ENCODE measurements at places on chromosomes 13 and 19.

DNA sequence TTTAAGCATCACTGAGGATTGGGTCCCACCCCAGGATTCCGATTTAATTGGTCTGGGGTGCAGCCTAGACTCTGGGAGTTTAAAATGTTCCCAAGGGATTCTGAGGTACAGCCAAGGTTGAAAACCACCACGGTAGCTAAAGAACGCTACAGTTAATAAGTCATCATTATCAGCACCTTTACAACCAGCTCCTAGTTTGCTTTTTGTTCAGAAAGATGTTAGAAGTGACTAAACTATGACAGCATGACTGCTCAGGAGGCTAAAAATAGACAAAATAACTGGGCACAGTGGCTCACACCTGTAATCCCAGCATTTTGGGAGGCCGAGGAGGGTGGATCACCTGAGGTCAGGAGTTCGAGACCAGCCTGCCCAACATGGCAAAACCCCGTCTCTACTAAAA is 11.7 kb upstream of the EPSTI1 start:
- no peaks in the 10 kb centered on the region for H3K4me1 ChIP-seq
- H3K27ac ChIP-seq, result no peak overlapping the region
- no peak overlapping the region for H3K4me3 ChIP-seq
- no peaks in the 10 kb centered on the region for H3K36me3 ChIP-seq
- no peaks in the 10 kb centered on the region for H3K27me3 ChIP-seq
- DNase-seq, result no peak

GRCh38 chr13:50969691-50970090 is 60.1 kb downstream of the RNASEH2B start:
- peaks cover 13% of the 10 kb centered on the region for H3K36me3 ChIP-seq
- no peaks in the 10 kb centered on the region for H3K27me3 ChIP-seq
- H3K27ac ChIP-seq, result no peak overlapping the region

- H3K27me3 ChIP-seq, result no peaks in the 10 kb centered on the region
- no peak for DNase-seq
- no peak overlapping the region for H3K4me3 ChIP-seq
- no peaks in the 10 kb centered on the region for H3K4me1 ChIP-seq
These were observed 374.4 kb downstream of the DLEU7 start for GRCh38 chr13:50468849-50469669.

DNA sequence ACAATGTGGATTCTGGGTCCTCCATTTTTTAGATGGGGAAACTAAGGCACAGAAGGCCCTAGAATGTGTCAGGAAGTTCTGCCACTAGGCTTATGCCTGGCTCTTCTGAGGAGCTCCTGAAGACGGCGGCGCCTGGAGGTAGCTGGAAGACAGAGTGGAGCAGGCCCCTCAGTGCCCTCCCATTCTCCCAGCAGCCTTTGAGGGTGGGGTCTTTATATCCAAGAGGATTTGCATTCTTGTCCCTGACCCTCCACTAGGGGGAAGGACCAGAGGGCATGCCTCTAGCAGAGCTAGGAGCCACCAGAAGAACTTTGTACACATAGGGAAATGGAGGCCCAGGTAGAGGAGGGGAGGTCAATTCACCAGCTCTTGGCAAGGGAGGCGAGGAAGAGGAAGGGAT is 9.4 kb downstream of the CELF5 start:
- H3K27me3 ChIP-seq, result peaks cover 22% of the 10 kb centered on the region
- DNase-seq, result no peak
- no peak overlapping the region for H3K27ac ChIP-seq
- no peak overlapping the region for H3K4me3 ChIP-seq

- peaks cover 60% of the 10 kb centered on the region for H3K36me3 ChIP-seq
- H3K4me1 ChIP-seq, result peaks cover 5% of the 10 kb centered on the region
- no peaks in the 10 kb centered on the region for H3K27me3 ChIP-seq
- no peak for DNase-seq
- H3K27ac ChIP-seq, result peak overlapping the region; percentile 86
These were observed 36.6 kb downstream of the MYH14 start for GRCh38 chr19:50239921-50240590.

GRCh38 chr13:51341791-51342190 is 2.3 kb downstream of the SERPINE3 start:
- no peak for DNase-seq
- no peak overlapping the region for H3K27ac ChIP-seq
- no peaks in the 10 kb centered on the region for H3K27me3 ChIP-seq
- H3K4me1 ChIP-seq, result no peaks in the 10 kb centered on the region
- no peaks in the 10 kb centered on the region for H3K36me3 ChIP-seq

DNA sequence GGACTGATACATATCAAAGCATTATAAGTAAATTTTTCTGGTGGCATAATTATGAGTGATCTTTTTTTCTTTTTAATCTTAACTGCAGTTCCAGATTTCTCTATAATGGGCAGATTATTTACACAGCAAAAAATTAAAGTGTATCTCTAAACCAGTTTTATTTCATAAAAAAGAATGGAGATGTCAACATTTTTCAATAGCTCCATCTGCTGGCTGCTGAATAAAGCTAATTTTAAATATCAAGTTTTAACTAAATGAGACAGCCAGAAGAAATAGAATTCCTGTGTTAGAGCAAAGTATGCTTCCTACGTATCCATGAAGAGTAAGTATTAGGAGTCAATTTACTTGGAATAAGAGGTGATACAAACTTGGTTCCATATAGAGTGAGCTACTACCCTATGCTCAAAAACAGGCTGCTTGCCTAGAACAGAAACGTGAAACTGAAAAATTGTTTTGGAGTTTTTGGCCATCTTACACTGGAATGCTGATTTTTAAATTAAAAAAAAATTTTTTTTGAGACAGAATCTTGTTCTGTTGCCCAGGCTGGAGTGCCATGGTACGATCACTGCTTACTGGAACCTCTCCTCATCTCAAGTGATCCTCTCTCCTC is 5.0 kb upstream of the PDS5B start:
- no peaks in the 10 kb centered on the region for H3K4me1 ChIP-seq
- no peaks in the 10 kb centered on the region for H3K36me3 ChIP-seq
- no peak overlapping the region for H3K4me3 ChIP-seq
- no peaks in the 10 kb centered on the region for H3K27me3 ChIP-seq
- no peak overlapping the region for H3K27ac ChIP-seq

DNA sequence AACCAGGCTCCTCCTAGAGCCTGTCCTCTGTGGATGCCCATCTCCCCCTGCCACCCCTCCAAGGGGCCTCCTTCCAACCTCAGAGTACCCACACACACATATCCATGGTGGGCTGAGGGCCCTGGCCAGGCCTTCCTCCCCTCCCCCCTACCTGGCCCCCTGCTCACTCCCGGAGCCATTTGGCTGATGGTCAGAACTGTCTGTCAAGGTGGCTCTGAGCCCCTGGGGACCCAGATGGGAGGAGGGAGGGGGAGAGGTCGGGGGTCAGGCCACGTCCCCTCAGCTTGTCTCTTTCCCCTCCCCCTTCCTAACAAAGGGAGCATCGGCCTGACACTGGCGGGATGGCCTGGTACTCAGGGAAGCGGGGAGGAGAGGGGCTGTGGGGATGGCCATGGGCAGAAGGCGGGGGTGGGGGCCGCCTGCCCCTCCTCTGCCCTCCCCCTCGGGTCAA is 18.7 kb upstream of the POU2F2 start:
- no peak overlapping the region for H3K27ac ChIP-seq
- no peak for DNase-seq
- H3K4me3 ChIP-seq, result no peak overlapping the region
- peaks cover 2% of the 10 kb centered on the region for H3K4me1 ChIP-seq
- no peaks in the 10 kb centered on the region for H3K36me3 ChIP-seq

DNA sequence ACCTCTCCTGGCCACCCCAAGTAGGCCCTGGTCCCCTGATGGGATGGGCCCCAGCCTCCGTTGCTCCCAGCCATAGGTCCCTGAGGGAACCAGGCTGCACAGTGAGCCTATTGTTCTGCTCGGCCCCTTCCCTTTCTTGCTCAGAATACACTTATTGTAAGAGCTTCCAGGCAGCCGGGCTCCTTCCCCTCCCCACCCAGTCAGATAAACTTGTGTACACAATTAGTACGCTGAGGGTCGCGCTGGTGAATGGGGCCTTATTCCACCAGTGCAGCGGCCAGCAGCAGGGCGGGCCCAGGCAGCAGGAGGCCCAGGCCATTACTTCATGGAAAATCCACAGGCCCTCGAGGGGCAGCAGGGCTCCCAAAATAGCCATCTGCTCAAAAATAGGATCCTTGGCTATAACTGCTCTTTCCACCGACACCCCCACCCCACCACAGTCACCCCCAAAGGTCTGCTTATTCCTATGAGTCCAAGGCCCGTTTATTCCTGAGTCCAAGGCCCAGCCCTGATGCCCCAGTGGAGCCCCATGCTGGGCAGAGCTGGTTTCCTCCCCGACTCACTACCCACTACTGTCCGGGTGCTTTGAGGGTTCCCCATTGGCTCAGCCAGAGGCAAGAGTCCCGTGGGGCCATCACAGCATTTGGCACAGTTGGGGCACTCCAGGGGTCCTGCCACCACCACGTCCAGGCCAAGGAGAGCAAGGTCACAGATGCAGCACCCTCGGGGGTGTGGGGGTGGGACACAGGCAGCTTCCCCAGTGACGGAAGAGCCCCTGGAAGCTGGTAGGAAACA is 22.1 kb downstream of the CAPN12 start:
- no peaks in the 10 kb centered on the region for H3K27me3 ChIP-seq
- peaks cover 100% of the 10 kb centered on the region for H3K36me3 ChIP-seq
- H3K4me1 ChIP-seq, result peaks cover 54% of the 10 kb centered on the region
- peak overlapping the region; percentile 63 for H3K27ac ChIP-seq
- DNase-seq, result peak; percentile 75

- H3K27me3 ChIP-seq, result peaks cover 23% of the 10 kb centered on the region
- no peak overlapping the region for H3K4me3 ChIP-seq
- H3K36me3 ChIP-seq, result no peaks in the 10 kb centered on the region
- DNase-seq, result peak; percentile 33
These were observed 485.3 kb downstream of the UQCRFS1 start for GRCh38 chr19:28727480-28728159.

DNA sequence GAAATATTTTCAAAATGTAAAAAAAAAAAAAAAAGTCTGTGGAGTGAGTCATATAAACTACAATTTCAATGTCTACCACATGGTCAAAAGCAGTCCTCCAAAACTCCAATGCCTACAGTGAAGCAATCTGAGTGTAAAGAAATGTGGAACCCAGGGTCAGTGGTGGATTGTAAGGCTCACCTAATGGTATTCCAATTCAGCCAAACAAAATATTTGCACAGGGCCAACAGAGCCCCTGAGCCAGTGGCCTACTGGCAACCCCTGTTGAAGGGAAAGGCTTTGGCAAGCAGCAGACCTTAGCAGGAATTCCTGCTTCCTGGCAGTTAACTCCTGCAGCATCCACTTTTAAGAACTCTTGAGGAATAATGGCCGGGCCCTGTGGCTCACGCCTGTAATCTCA is 3.4 kb downstream of the DNMT1 start:
- peaks cover 9% of the 10 kb centered on the region for H3K36me3 ChIP-seq
- no peak overlapping the region for H3K4me3 ChIP-seq
- H3K27ac ChIP-seq, result no peak overlapping the region
- H3K4me1 ChIP-seq, result peaks cover 9% of the 10 kb centered on the region

- DNase-seq, result no peak
- no peak overlapping the region for H3K4me3 ChIP-seq
- H3K4me1 ChIP-seq, result no peaks in the 10 kb centered on the region
- H3K27me3 ChIP-seq, result no peaks in the 10 kb centered on the region
- H3K36me3 ChIP-seq, result no peaks in the 10 kb centered on the region
These were observed 51.7 kb upstream of the RFXAP start for GRCh38 chr13:36767276-36767675.

GRCh38 chr13:36665630-36666029 is 8.2 kb upstream of the SERTM1 start:
- no peaks in the 10 kb centered on the region for H3K36me3 ChIP-seq
- H3K4me3 ChIP-seq, result no peak overlapping the region
- no peaks in the 10 kb centered on the region for H3K27me3 ChIP-seq
- no peak for DNase-seq
- H3K27ac ChIP-seq, result no peak overlapping the region

DNA sequence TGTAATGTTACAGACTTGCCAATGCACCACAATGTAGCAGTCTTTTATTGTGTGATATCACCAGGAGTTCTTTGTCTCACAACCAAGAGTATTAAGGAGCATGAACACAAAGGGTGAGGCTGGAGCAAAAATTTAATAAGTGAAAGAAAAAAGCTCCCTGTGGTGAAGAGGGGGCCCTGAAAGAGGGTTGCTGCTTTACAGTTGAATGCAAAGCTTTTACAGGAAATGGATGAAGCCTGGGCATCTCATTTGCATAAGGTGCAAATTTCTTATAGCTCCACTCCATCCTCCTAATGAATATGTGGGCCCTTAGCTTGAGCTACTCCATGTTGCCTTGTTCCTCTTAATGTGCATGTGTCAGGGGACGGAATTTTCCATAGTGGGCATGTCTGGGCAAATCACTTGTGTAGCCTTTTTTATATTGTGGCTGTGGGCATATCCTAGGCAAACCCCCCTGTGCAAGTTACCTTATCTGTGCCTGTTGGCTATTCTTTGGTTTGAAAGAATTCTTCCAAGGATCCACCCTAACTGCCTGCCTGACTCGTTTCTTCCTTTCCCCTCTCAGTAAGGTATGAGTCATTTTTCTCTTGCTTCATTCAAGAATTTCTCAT is 45.3 kb upstream of the TRPC4 start:
- H3K4me3 ChIP-seq, result no peak overlapping the region
- no peaks in the 10 kb centered on the region for H3K27me3 ChIP-seq
- DNase-seq, result no peak
- H3K27ac ChIP-seq, result no peak overlapping the region
- H3K36me3 ChIP-seq, result no peaks in the 10 kb centered on the region

DNA sequence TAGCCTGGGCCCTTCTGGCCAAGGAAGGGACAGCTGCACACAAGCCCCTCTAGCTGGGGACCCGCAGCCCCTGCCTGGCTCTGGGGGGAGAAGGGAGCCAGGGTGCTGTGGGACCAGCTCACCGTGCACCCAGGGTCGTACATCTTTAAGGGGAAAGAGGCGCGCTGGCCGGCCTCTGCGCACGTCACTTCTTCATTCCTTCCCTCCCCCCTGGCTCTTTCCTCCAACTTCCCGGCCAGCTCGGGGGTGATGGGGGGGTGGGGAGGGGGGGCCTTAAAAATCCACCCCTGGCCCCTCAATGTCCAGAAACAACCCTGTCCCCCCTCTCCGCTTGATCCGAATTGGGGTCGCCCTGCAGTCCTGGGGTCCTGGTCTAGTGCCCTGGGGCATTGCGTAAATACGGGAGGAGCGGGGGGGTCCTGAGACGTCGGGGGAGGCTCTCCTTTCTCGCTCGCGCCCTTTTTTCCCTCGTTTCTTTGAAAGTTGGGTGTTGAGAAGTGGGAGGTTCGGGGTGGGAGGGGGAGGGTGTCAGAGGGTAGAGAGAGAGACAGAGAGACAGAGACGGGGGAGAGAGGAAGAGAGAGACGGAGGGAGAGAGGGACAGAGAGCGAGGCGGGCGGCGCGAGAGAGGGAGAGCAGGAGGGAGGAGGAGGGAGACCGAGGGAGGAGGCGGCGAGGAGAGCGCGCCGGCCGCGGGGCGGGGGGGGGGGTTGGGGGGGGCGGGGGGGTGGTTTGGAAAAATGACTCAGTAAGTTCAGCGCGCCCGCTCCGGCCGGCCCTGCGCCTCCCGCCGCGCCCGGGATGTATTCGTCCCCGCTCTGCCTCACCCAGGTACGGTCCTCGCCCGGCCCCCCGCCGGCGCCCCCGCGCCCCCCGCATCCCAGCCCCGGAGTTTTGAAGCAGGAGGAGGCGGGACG is at the start of gene NFIC:
Gene NFIC (plus strand): TSS at position 748 of the 917 bp plus-strand sequence. CDS start 54 bp downstream, at position 802.
- no peaks in the 10 kb centered on the region for H3K36me3 ChIP-seq
- peak within 1 kb of the TSS; percentile 72 for H3K27ac ChIP-seq
- peaks cover 89% of the 10 kb centered on the region for H3K27me3 ChIP-seq
- peaks cover 22% of the 10 kb centered on the region for H3K4me1 ChIP-seq
